Activated B cell treated with CpG ODN at 0.5 μM for 24 hours (primary cell): ENCODE measurements at places on chromosomes 6 and 20.

GRCh38 chr20:23955896-23956295 is 32.7 kb downstream of the GGTLC1 start:
- DNase-seq: no peak

GRCh38 chr20:62671765-62672164 is 29.5 kb downstream of the SLCO4A1 start:
- no peak for DNase-seq

GRCh38 chr6:122871079-122871478 is 82.0 kb downstream of the SMPDL3A start:
- no peak for DNase-seq

DNA sequence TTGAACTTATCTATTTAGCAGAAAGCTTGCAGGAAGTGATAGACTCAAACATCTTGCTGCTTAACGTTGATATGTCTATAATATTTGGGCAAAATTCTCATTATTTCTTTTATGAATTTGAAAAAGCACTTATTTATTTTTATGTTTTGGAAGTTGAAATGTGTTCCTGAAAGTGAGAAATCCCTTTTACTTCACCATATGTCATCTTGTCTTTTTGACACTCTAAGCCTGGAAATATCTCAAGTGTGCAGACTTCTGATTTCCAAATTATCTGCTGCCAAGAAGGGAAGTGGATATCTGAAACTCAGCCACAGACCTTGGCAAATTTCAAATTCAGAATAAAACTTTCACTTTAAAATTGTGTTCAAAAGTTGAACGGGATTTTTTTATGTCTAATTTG is 368.7 kb upstream of the MANEA start:
- DNase-seq: no peak

DNA sequence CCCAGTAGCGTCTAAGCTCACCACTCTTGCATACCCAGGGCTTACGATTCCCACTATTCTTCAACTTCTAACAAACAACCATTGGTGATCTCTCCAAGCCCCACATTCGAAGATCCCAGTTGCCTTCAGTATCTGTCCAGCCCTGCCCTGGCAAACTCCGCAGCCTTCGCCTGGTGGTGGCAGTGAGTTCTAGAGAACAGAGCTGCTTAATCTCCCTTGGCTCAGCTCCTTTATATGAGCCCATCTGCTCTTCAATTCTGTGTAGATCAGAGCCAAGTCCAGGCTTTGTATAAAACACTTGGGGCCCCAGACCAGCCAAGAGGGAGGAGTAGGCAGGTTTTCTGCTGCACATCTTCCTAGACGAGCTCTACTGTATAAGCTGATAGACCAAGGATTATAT is 193.3 kb downstream of the PHACTR1 start:
- no peak for DNase-seq

- DNase-seq: no peak
Measured at GRCh38 chr20:59835448-59836395, 97.7 kb downstream of the SYCP2 start.

DNA sequence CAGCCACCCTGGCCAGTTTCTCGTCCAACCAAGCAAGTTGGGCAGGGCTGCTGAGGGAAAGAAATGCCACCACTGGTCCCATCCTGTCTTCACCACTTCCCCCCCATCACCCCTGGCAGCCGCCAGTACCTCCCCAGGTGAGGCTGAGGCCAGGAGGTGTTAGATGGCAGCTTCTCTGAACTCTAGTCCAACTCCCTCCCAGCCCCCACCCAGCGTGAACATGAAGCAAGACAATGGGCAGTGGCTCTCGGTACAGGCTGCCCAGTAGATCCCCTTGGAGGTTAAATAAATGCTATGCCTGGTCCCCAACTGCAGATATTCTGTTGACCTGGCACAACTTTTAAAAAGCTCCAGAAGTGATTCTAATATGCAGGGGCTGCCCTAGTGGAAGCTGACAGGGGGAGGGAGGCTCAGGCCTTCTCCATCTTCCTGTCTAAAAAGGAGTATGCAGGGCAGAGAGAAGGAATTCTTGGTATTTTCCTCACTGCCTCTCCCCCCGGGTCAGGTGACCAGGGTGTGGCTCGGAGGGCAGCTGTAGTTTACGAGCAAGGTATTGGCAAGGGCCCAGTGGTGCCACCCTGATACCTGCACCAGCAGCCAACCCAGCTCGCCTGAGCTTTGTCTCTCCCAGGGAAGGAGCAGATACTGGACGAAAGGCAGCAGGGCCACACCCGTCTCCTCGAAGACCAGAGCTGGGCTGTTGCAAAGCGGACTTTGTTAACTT is 25.7 kb downstream of the KCNK5 start:
- DNase-seq: no peak

GRCh38 chr20:64156886-64157875 is 7.1 kb upstream of the MYT1 start:
- no peak for DNase-seq

- DNase-seq: no peak
Measured at GRCh38 chr6:90663873-90664272, 77.0 kb upstream of the MAP3K7 start.

- DNase-seq: no peak
Measured at GRCh38 chr6:148598724-148599123, 148.1 kb upstream of the UST start.

- no peak for DNase-seq
Measured at GRCh38 chr6:10351791-10352190, 63.1 kb downstream of the TFAP2A start.

DNA sequence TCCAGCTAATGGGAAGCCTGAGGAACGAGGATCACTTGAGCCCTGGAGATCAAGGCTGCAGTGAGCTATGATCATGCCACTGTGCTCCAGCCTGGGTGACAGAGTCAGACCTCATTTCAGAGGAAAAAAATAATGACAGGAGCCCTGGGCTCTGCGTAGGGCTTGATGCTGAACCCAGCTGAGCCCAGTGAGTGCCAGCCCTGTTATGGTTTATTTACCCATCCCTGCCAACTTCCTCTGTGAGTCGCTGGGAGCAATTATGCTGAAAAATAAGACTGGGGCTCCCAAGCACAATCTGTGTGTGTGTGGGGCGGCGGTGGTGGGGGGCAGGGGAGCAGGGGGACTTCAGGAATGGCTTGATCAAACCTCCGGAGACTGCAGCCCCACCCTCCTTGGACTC is 75.9 kb upstream of the PMEPA1 start:
- no peak for DNase-seq

DNA sequence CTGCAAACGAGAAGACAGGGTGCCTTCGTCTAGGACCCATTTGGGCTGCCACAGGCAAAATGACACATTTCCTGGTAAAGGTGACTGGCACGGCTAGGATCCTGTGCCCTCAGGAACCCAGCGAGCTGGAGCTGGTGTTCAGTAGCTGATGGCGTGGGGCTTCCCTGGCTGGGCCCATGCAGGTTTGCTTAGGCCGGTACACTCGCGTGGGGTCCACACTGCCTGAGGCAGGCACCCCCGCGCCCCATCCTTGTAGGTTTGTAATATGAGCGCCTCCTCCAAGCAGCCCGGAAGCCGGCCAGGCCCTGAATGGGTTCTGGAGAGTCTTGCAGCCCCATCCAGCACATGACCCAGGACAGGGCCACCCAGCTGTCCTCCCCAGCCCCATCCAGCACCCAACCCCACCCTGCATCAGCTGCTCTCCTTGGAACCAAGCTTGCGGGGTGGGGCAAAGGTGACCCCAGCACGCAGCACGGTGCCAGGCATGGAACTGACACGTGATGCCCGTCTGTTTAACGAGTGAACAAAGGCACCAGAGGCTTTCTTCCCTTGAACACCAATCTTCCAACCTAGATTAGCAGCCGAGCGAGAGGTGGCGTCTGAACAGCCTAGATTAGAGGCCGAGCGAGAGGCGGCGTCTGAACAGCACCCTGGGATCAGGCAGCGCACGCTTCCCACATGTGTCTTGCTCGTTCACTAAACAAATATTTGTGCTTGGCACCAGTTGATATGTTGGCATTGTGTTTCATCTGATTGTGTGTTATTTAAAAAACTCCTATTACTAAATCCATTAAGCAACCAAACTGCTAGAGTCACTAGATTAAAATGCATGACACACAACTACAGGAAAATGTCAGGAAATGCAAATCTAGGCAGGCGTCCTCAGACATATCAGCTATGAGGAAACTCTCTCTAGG is 112.1 kb downstream of the DLL1 start:
- DNase-seq: no peak

- no peak for DNase-seq
Measured at GRCh38 chr6:12150812-12151432, 138.8 kb downstream of the HIVEP1 start.

DNA sequence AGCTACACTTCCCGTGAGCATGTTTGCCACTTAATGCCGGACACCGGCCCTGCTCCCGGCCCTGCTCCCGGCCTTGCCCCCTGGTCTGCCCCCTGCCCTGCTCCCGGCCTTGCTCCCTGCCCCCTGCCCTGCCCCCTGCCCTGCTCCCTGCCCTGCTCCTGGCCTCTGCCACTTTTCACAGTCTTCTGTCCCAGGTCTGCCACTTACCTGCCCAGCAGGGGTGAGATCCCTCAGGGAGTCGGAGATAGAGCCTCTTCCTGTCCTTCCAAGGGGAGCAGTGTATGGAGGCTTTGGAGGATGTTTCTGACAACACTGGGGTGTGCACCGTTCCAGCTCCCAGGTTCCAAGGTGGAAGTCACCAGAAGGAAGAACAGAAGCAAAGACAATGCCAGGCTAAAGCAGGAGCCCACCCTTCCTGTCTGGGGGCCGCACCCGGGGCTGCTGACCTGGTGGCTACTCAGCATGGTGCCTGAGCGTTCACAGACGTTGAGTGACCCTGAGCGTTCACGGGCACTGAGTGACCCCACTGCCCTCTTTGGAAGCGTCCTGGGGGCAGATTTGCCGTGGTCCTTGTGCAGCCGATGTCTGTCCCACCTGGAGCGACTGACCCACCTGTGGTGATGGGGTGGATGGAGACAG is 199.8 kb downstream of the DLL1 start:
- DNase-seq: peak; percentile 12

- DNase-seq: no peak
Measured at GRCh38 chr20:45034436-45034835, 66.5 kb downstream of the KCNS1 start.

DNA sequence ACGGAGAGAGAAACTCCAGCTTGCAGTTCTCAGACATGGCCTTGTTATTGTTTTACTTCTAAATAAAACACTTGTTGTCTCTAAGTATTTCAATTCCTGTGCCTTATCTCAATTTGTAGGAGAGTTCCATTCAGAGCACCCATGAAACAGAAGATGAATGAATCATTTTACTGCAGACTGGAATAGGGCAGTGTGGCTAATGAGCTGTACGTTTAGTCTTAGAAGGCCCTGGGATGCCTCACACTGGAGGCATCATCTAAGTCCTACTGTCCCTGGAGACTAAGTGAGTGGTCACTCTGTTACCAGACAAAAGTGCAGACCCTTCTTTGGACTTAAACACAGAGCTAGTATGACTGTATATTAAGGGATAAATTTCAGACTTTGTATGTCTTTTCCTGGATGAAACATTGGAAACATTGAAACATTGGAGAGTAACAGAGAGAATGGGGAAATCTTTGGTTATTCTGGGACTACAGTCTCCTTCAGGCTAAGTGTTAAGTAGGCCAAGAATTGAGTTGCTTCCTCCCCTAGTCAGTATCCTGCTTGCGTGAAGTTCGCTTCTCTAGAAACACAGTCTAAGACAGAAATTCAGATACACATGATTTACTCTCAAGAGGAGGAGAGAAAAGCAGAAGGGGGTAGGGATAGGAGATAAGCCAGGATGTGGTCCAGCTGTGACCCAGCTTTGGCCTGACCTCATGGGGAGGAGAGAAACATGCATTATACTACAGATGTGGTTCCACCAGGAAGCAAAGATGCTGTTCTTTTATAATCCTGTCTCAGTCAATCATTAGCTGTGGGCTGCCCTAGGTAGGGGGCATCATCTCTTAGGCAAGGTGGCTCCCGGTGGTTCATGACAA is 167.4 kb upstream of the BMP2 start:
- no peak for DNase-seq

DNA sequence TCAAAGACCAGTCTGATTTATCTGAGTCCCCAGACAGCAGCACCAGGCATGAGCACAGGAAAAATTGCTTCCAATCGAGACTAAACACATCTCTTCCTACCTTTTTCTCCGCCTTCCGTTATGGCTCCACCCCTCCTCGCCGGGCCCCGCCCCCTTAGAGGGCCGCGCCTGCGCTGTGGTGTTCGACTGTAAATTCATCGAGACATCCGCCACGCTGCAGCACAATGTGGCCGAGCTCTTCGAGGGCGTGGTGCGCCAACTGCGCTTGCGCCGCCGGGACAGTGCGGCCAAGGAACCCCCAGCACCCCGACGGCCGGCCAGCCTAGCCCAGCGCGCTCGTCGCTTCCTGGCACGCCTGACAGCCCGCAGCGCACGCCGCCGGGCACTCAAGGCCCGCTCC is 8.9 kb downstream of the REM1 start:
- no peak for DNase-seq

GRCh38 chr20:53162251-53162835 is 190.2 kb downstream of the TSHZ2 start:
- no peak for DNase-seq

DNA sequence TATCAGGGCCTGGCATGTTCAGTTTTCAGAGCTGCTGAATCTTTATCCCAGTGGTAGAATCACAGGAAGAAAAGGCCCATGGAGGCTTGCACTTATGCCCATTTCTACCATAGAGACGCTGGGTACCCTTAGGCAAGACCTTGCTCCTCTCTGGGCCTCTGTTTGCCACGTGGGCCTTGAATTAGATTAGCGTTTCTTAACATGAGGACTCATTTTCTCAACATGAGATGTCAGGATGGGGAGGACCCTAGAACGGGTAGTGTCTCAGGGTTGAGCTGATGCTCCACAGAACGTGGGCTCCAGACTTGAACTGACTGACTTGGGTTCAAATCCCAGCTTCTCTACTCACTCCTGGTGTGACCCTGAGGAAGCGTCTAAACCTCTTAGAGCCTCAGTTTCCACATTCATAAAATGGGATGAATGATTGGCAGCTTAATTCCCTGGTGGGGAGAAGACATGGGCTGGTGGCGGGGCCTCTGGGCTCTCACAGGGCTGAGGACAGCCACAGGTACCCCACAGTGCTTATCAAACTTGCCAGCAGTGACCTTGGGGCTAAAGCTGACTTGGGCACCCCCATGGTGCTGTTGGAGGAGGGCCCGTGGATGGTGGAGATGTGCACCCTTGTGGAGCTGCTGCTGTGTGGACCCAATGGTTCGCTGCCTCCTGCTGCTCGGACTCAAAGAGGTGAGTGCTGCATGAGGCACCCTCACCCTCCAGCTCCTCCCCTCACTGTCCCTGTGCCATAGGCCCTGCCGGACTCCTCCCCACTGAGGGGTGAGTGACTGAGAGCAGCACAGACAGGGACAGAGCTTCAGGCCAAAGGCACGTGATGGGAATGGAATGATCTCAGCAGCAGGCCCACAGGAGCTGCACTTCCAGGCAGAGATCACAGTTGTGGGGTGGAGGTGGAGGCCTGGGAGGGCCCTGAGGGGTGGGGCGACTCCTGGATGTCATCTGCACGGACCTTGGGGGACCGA is 28.2 kb downstream of the SUN5 start:
- DNase-seq: no peak
